Stimulated activated CD4-positive, alpha-beta T cell treated with anti-CD3 and anti-CD28 coated beads, TNF-alpha, amount 100 ng/mL, for 4 hours (primary cell): ENCODE measurements at places on chromosomes 1 and 21.

DNA sequence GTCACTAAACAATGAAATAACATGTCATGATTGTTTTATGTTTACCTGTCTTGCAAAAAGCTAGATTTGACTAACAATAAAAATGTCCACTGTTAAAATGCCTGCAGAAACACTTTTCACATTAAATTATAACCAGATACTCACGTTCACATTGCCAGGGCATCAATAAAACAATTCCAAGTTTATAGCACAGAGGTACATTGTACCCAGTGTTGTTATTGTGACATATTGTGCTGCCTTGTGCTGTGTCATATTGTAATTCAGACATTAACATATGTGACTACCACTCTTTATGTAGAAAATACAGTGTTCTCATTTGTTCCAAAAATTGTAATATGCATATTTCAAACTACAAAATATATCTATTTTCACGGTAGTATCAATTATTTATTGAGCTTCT, 766.1 kb downstream of the NCAM2 start:
- no peak for DNase-seq

DNA sequence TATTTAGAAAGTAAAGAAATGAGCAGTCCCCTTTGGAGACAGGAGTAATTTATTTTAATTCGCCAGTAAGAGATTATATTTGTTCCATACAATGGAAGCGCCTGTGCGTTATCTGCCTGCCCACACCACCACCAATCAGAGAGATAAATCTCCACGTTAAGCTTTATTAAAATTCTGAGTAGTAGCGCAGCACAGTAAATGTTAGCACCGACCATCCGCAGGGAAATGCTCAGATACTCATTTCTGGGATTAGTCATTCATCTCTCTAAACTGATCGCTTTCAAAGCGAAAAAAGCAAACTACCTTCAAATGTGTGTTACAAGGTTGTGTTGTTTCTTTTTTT, 1.2 kb downstream of the ETS2 start:
- no peak for DNase-seq

DNA sequence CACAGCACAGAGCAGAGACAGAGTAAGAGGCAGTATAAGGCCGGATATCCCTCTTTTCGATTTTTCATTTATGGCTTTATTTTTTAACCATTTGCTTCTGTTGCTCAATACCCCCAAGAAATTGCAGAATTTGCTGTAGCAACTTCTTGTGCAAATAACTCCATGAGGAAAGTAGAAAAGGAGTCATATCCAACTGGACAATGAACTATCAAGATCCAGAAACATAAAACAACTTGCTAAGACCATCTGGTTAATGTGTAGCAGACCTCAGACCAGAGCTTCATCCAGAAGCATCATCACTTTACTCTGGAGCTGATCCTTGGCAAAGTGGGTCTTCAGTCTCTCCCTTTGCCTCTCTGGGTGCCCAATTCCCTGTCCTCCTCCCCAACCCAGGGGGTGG, 45.9 kb downstream of the ZNF697 start:
- no peak for DNase-seq

DNA sequence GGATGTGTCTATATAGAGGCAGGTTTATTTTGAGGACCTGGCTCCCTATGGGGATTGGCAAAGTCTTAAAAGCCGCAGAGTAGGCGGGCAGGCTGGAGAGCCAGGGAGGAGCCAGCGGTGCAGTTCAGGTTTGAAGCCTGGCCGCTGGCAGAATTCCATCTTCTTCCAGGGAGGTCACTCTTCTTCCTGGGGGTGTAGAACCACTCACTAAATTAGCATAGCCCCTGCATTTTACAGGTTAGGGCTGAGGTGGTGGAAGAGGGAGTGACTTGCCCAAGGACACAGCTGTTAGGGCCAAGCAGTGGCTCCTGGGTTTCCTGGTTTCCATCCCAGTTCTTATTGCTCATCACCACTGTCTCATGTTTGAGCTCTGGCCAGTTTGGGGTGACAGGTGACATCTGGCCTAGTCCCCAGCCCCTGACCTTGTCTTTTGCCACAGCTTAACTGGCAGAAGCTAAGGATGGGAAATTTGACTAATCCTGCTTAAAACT, 1.4 kb downstream of the PINK1 start:
- DNase-seq: no peak

DNA sequence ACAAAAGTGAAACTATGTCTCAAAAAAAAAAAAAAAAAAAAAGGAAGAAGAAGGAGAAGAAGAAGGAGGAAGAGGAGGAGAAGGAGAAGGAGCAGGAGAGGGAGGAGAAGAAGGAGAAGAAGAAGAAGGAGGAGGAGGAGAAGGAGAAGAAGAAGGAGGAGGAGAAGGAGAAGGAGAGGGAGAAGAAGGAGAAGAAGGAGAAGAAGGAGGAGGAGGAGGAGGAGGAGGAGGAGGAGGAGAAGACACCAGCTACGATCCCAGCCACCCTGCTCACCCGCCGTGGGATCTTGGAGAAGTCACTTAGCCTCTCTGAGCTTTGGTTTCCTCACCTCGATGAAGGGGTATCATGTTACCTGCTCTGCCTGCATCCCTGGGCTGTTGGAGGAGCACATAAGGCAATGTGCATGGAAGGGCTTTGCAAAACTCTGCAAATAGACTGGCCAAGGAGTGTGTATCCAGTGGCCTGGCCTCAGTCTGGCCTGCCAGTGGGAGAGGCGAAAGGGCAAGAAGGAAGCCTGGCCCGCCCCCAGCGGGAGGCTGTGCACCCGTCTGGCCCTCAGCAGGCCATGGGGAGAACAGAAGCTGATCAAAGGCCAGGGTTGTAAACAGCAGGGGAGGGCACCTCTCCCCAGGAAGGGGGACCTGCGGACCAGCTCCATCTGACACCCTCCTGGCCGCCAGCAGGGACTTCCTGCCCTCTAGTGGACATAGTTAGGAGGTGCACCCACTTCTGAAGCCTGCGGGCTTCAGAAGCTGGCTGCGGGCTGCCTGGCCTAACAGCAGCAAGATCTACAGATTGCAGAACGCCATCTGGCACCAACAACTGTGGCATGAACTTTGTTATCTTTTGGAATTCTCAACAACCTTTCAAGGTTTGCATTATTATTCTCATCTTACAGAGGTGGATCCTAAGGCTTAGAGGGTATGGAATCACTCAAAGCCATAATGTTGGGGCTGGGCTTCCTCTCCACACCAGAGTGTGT, 19.2 kb upstream of the CDK18 start:
- DNase-seq: peak; percentile 38

DNA sequence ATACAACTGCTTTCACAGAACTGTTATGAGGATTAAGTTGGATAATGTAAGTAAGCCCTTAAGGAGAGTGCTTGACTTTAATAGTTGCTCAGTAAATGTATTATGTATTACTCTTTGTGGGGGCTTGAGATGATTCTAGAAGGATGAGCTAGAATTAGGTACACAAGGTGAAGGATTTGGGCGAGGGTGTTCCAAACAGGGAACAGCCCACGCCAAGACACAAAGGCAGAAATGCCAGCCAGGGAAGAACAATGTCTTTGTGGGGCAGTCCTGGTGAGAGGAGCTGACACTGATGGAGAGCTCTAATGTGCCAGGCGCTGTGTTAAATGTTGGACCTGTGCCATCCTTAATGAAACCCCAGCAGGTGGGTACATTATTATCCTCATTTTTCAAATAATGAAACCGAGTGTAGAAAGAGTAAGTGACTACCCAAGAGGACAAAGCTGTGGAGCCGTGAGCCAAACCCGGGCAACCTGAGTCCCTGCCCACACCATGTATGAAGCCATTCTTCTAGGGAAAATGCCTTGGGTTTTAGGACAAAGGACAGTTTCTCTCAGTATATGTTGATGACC, 362.4 kb downstream of the HHAT start:
- no peak for DNase-seq

GRCh38 chr1:225950905-225951497, 10.0 kb upstream of the LEFTY2 start:
- no peak for DNase-seq

GRCh38 chr1:184368354-184368753, 18.5 kb upstream of the C1orf21 start:
- DNase-seq: no peak

DNA sequence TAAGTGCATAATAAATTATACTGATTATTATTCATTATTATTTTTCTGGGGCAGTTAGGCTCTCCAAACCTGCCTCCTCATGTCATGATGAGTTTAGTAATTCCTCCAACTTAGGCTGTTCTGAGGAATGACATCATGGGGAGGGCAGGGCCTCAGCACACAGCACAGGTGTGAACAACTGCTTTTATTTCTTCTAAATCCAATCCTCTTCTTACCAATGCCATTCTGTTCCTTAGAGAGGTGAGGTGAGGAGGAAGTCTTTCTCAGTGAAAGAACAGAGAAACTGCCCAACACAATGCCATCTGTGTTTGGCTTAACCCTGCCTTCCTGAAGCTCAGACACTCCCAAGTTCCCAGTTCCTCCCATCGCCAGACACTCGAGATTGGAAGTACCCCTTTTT, 45.4 kb upstream of the WASF2 start:
- DNase-seq: no peak
